ENCODE measurements at places on chromosomes 3 and 15. TPM values are rescaled to one million over a fixed set of nuclear protein-coding genes. Genes with fewer than 3 reads are reported as not detected.

MUC20 gene
- total RNA-seq = not detected

SLC22A14 gene
- not detected for total RNA-seq

ABCC5 gene
- 26.7 TPM for total RNA-seq

KNG1 gene
- not detected for total RNA-seq

DNA sequence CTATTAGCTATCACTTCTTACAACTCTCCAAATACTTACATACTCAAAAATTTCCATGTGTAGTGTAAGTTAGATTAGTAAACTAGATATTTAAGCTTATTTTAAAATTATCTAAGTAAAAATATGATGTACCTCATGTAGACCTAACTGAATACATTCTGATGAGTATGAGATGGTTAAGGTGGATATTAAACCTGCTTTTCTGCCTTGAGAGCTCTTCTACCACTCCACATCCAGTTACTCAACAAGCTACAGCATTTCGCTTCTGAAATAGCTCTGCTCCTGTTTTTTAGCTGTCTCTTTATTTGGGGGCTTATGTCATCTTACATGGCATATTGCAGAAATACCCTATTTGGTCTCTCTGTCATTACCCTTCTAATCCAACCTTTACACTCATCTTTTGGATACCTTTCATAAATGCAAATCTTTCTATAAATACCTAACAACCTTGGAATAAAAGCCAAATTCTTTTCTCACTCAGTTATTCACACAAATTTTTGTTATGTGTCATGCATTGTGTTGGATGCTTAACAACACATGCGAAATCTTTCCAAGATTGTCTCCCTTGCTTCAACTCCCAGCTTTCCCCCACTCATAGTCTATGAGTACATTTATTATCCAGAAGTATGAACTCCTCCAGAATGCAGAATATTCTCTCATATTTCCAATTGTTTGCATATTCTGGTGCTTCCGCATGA lies 92.0 kb downstream of the ALCAM start:
- no peak for DNase-seq

DNA sequence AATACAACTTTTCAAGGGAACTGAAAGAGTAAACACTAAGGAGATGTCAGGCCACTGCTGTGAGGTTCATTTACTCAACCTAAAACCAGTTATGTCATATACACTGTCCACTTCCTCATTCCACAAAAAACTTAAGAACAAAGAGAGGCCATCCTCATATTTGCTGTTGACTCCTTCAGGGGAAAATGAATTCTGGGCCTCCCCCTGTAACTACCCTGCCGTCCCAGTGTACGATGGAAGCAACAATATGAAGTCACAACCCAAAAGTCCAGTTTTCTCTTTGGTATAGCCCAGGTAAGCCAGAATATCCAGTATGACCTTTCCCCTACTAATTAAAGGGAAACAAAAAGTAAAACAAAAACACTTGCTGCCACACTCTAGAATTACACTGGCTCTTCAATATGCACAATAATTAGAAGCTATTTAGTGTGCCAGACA lies 16.2 kb downstream of the CEP152 start:
- DNase-seq = no peak

DNA sequence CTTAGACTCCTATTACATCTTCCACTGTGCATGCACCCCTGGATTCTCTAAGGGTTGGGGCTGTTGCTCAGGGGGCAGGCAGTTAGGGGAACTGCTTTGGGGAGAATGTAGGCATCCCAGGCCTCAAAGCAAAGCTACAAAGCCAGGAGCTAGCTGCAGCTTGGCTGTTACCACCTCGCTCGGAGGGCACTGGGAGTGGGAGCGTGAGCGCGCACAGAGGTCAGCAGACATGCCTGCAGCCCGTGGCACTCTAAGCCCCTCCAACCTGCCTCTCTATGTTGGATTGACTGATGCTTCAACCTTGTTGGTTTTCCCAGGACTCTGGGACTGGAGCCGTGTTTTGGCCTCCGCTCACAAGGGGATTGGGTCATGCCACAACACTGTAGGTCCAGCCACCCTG lies 69.8 kb downstream of the CPN2 start:
- DNase-seq = no peak

DNA sequence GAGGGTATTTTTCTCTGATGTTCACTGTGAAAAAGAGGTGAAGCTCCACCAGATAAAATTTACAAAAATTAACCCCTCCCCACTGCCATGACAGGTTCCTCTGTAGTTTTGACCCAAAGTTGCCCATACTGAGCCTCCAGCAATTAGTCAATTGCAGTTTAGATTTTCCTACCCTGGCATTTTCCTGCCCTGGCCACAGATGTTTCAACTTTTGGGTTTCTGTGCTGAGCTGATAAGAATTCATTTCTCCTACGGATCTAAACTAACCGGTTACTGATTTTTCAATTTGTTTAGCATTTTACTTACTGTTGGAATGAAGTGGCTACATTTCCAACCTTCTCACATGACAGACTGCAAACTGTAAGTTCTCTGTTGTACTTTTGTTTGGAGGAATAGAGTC lies 1346.1 kb upstream of the EPHA6 start:
- DNase-seq = no peak

GRCh38 chr3:98361289-98361688 lies 7.6 kb downstream of the OR5K4 start:
- DNase-seq = no peak

- DNase-seq = no peak
These were observed 47.2 kb upstream of the CNTN3 start for GRCh38 chr3:74661672-74662071.

GRCh38 chr3:25468866-25469319 lies 40.8 kb downstream of the RARB start:
- DNase-seq = peak; percentile 3

All from LHCN-M2 (cell line).